ENCODE measurements at places on chromosomes 16 and 17. TPM values are rescaled to one million over a fixed set of nuclear protein-coding genes. Genes with fewer than 3 reads are reported as not detected.

DNA sequence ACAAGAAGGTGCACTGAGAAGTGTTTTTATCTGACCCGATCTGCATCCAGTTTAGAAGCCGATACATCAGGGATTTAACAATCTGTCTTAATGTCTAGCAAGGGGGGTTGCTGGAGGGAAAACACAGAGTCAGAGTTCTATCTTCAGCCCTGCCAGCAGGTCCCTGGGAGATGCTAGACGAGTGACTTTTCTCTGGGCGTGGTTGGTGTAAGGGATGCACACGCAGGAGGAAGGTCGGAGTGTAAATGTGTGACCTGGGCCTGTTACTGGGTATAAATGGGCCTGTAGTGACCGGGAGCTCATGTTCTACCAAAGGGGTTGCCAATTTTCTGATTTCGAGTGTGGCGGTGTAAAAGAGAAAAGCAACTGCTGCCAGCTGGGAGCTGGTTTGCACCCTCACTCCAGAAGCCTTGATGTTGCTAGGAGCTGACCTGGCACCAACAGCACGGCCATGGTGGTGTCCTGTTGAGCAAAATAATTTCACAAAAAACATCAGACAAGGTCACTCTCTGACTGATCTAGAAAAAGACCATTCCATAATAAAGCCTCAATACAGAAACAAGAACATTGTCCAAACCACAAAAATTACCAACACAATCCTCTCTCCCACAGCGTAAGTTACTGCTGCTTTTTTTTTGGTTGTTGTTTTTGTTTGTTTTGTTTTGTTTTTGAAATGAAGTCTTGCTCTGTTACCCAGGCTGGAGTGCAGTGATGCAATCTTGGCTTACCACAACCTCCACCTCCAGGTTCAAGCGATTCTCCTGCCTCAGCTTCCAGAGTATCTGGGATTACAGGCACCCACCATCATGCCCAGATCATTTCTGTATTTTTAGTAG, 1.3 kb upstream of the KCTD13 start:
- DNase-seq, result no peak

DNA sequence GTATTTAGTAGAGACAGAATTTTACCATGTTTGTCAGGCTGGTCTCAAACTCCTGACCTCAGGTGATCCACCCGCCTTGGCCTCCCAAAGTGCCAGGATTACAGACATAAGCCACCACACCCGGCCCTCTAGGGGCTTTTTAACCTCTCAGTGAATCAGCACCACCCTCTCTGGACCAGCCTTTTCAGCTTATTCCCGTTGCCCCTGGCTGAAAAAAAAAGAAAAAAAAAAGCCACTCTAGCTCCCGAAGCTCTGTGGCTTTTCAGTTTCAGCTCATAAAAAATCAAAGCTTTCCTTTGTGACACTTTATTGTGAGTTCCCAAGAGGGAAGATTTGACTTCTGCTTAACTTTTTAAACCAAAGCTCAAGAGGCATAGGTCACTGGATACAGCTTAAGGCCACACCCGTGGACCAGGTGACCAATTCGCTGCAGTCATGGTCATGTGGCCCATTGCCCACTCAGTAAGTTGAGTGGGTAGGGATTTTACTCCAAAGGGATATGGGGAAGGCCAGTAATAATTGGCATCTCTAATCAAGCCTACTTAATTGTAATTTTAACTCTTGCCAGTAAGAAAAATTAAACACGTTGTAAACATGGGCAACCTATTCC, 46.6 kb upstream of the MED13 start:
- no peak for DNase-seq

DNA sequence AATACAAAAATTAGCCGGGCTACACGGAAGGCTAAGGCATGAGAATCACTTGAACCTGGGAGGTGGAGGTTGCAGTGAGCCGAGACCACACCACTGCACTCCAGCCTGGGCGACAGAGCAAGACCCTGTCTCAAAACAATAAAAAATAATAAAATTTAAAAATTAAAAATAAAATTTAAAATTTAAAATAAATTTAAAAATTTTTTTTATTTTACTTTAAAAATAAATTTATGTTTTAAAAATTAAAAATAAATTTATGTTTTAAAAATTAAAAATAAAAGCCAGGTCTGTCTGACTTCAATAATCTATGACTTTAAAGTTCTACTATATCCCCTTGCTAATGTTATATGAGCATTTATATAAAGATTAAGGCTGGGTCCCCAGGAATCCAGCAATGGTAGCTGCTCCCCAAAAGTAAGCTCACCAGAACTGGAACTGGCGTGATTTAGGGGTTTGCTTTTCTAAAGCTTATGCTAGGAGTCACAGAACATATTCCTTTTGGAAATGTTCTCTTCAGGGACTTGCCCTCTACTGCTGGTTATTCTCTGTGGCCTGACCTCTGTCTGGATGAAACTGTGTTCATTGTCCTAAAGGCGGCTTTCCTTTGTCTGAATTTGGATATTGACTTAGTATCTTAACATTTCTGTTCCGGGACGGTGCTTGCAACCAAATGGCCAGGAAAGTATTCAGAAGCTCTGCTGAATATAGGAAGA, 140.2 kb upstream of the NOL11 start:
- no peak for DNase-seq

DNA sequence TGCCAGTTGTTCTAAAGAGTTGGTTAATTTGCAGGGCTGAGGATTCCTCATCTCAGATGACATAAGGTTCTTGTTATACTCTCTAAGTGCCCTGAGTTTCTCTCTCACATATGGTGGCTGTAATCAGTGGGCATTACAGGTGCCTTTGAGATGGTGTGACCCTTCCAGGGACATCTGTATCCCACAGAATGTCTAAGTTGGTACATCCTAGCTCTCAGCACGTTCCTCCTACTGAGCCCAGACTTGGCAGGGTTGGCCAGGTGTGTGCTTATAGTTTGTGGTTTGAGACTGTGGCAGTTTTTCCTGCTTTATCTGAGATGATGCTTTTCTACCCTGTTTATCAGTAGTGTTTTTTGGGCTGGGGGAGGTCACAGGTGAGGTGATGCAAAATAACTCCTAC, 36.3 kb downstream of the SPECC1 start:
- DNase-seq, result no peak

GRCh38 chr17:66684261-66684660, 150.7 kb upstream of the CACNG5 start:
- no peak for DNase-seq

The TBC1D3 gene
- not detected for total RNA-seq

- no peak for DNase-seq
Observed at GRCh38 chr16:143456-143855, 5.0 kb upstream of the NPRL3 start.

All from mucosa of gallbladder (tissue), 1 donor.